Activated effector memory CD4-positive, alpha-beta T cell treated with anti-CD3 and anti-CD28 coated beads, Interleukin-2, amount 50 U/mL, for 16 hours (primary cell): ENCODE measurements at places on chromosomes 12 and 14.
A peak's percentile ranks its signal among the peaks of the same experiment; 100 is the strongest.

GRCh38 chr14:92093320-92093719 lies 13.1 kb downstream of the ATXN3 start:
- no peak for DNase-seq

DNA sequence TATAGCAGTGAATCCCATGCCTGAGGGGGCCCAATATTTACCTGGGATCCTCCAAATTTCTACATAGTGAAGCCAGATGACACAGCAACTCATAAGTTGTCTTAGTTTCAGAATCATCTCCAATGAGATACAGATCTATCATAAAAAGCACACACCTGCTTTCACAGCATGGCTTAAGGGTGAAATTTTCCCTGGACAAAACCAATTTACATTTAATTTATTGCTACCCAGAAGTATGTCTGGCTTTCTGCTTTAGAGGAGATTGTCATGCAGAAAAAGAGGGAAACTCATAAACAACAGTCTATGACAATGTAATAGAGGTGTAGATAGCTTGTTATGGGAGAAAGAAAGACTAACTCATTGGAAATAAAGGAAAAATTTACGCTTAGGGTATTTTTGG lies 113.0 kb downstream of the MGAT4C start:
- no peak for DNase-seq

- DNase-seq = no peak
Measured at GRCh38 chr14:29857551-29857950, 70.1 kb downstream of the PRKD1 start.

DNA sequence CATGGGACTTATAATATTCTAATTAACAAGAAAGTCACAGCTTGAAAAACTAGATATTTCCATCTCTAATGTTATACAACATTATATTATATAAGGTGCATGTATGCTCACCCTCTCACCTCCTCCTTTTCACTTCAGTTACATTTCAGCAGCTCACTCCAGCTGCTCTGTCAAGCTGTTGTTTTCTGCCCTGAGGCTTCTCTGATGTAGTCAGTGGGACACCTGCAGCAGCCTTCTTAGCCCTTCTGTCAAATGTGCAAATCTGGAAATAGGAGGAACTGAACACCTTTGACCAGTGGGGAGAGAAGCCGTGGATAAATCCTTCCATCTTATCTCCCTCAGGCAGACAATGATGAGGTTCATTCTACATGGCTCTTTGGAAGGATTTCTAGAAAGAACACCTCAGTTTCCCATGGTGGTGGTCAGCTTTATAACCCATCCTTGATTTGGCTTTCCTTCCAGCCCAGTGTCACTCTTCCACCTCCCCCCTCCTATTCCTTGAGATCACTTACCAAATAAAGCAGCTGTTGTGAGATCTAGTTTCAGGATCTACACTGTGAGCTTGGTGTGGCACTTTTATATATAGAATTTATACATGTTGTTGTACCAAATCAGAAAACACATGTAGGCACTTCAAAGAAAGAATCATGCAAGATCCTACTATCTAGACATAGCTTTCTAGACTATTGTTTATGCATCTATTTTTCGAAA lies 79.6 kb upstream of the STK38L start:
- DNase-seq = no peak

DNA sequence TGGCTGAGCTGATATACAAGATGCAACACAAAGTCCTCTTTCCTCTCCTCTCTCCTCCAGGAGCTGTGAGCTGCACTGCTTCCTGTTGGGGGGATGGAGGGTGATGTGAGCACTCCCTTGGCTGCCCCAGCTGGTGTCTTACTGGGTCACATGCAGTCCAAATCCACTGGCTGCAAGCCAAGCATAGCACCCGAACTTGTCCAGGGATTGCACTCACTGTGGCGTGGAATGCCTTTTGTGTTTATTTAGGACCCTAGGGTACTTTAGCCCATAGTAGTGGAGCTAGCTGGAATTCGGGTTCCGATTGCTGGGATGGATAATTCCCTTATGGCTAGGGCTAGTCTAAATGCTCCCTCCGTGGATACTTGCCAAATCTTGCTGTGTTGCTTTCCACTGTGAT lies 424.9 kb upstream of the SYT1 start:
- DNase-seq = no peak

GRCh38 chr12:11765817-11766794 lies 116.6 kb downstream of the ETV6 start:
- DNase-seq = peak; percentile 86

GRCh38 chr14:84340938-84341337 lies 1189.0 kb upstream of the FLRT2 start:
- no peak for DNase-seq

DNA sequence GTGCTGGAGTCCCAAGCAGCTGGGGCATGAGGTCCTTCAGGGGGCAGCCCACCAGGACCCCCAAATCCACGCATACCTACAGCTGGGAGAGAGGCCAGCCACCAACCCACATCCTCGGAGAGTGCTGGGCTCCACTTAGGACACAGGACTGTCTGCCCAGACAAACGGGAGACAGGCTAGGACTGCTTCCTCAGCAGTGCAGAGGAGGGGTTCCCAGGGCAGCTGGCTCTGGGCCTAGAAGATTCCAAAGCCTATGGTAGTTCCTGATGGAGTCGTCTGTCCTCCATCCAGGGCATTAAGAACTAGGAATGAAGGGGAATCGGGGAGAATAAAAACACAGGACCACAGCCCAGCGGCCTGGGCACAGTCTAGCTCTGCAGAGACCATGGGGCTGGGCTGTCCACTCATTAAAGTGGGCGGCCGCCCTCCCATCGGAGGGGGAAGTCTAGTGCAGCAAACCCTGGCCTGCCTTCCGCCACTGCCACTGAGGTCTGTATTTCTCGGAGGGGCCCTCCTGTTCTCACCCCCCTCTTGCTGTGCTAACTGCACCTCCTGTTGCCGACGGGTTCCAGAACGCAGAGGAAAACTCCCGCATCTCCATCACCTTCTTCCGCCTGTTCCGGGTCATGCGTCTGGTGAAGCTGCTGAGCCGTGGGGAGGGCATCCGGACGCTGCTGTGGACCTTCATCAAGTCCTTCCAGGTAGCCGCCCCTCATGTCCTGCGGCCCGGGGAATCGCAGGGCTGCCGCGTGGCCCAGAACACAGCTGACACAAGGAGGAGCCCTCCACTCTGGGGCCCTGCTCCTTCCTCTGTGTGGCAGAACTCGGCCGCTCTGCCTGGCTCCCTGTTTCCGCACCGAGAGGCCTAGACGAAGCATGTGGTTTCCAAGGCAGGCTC lies 143.5 kb upstream of the FKBP4 start:
- no peak for DNase-seq

- DNase-seq = peak; percentile 91
Measured at GRCh38 chr12:92593734-92594402, 108.9 kb upstream of the PLEKHG7 start.

DNA sequence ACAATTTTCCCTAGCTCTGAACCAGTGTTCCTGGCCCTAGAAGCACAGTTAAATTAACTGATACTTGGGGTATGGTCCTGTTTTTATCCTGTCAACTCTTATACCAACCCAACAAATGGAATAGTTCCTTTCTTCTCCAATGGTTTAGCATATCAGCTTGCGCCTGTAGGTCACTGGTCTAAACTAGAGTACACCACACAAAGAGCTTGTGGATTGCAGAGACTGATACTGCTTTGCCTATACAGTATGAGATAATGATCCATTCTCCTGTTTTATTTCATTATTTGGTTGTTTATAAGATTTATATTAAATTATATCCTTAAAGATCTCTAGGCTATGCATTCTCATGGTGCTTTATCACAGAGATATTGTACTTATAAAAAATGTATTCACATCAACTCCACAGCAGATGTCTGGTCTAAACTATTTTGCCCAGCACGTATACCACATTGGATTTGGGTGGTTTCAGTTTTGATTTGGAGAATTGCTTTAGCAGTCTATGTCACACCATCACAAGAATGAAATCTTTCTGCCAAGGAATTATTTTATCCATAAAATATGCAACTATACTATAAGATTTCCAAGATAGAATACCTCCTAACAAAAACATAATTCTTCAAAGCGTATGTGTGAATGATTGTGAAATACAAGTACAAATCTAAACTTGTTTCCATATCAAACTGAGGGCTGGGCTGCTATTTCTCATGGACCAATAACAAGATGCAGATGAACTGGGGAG lies 142.1 kb downstream of the SLC16A7 start:
- no peak for DNase-seq

- no peak for DNase-seq
Measured at GRCh38 chr14:94827711-94828447, 58.0 kb upstream of the GSC start.

DNA sequence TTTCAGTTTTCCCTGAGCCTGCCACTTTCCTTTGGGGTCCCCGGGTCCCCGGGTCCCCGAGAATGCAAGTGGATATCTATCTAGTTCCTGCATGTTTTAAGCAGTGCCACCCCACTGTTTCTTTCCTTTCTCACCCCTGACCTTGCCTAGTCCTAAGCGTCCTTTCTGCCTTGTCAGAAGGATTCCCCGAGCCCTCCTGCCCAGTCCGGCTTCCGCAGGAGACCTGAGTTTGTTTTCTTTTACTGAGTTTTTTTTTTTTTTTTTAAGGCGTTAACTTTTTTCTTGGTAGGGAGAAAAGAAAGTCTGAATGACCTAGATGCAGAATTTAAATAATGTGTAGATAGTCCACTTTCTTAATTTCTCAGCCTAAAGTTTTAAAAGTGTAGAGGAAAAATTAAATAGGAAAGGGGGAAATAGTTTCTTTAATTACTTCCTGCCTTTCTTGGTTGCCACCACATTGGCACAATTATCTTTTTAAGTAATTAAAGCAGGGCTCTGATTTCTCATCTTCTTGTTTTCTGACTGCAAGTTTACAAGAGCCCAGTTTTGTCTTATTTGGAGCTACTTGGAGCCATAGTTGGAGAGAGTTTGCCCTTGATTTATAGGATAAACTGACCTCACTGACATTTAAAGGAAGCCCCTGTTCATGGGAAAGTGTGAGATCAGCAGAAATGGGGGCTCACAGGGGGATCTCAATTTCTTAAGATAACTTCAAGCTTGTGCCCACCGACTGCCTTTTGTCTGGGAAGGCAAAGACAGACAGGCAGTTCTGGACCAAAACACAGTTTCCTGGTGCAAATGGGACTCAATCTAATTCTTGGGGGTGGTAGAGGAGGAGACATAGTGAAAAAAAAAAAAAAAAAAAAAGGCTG lies 2.9 kb downstream of the PAX9 start:
- DNase-seq = no peak

- DNase-seq = no peak
Measured at GRCh38 chr14:58746261-58746660, 108.5 kb downstream of the DACT1 start.

GRCh38 chr12:23880988-23881387 lies 68.5 kb downstream of the SOX5 start:
- no peak for DNase-seq

DNA sequence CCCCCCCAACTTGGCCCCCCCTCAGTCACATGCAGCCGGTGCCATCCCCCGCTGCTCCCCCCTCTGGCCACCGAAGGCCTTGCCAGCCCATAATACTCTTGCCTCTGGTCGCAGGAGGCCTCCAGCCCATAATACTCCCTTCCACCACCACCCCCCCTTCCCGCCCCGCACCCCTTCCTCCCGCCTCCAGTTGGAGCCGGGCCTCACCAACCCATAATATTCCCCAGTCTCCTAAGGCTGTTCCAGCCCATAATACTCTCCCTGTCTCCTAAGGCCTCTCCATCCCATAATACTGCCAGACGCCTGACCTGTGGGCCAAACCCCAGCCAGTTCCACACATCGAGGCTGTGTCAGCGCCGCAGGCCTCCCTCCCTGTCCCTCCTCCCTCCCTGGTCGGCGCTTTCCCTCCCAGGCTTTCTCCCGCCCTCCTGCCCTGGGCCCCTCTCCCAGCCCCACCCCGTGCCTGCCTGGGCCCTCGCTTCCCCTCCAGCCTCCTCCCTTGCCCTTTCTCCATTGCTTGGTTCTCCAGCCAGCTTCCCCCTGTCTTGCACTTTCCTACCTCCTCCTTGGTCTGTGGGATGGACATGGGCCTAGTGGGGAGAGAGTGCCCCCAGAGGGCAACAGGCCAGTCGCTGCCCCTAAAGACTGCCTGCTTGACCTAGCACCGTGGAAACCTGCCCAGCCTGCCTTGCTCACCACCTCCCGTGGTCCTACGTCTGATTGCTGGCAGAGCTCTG lies 6.8 kb upstream of the CHD4 start:
- DNase-seq = peak; percentile 67

DNA sequence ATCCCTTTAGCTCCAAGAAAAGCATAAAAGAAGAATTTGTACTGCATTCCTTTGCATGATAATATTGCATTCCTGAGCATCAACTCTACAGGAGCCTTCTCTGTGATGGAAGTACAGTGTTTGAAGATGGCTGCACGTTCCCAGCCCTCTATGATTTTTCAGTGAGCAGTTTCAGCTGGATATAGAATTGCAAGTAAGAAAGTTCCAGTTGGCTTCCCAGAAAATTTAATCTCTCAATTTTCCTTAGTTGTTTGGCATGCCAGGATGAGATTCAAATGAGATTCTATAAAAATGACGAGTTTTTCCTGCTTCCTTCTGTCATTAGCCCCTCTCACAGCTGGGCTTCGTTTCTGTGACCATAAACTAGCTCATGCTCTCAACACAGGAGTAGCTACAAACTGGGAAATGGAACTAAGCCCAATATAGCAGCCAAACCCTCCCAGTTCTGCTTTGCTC lies 109.9 kb downstream of the TTC8 start:
- DNase-seq = no peak

DNA sequence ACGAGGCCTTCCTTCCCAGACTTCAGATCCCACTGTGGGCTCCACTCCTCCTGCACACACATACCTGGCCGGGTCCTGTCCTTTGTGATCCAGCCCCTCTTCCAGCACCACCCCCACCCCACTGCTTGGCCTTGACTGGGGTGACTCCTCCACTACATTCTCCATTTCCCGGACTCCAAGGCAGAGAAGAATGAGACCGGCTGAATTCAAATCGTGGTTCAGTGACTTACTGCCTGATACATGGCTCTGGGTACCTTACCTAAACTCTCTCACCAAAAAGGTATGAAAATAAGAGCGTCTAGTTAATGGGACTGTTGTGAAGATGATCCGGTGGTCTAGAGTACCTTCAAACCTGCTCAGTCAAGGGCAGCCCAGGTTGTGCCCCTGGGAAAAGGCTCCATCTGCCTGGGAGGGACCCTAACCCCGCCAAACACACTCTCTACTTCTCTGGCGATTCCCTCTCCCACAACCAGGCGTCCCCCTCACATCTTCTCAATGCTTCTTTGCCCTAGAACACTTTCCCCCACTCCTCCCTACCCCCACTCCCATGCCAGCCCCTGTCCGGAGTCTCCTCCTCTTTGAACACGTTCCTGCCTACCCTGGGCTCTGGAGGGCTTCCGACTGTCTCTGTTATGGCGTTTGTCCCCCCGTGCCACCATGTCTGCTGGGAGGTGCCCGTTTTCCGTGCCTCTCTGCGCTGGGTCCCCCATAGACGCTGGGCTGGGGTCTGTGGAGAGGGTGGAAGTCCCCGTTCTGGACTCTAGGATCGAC lies 1.5 kb upstream of the ZBTB42 start:
- no peak for DNase-seq
